Osteoblast (primary cell): ENCODE measurements at places on chromosomes 1 and 21. TPM values are rescaled to one million over a fixed set of nuclear protein-coding genes. Genes with fewer than 3 reads are reported as not detected.

Gene YBX1
- total RNA-seq, result 481 and 491 TPM in 2 replicates

Gene PCBP3
- total RNA-seq, result 1.1 and 1.2 TPM in 2 replicates

Gene SPRR2B
- not detected in 2 replicates for total RNA-seq

Gene VANGL1
- total RNA-seq, result 11.2 and 13.3 TPM in 2 replicates

Gene PDE4B
- 19.2 and 21.4 TPM in 2 replicates for total RNA-seq

Gene CCDC24
- total RNA-seq, result 2.4 and 2.9 TPM in 2 replicates

Gene CELSR2
- total RNA-seq, result 1.4 and 1.5 TPM in 2 replicates

Gene LYPD8
- not detected in 2 replicates for total RNA-seq

Gene NMNAT2
- 2.5 and 5.6 TPM in 2 replicates for total RNA-seq

Gene HRNR
- total RNA-seq, result not detected in 2 replicates

Gene HAO2
- not detected in 2 replicates for total RNA-seq

Gene PDZK1
- 0.29 and 0.36 TPM in 2 replicates for total RNA-seq

Gene ASCL5
- total RNA-seq, result not detected in 2 replicates

Gene IQCC
- total RNA-seq, result 1.8 TPM in 2 replicates

Gene GPR157
- total RNA-seq, result 3.2 and 5.4 TPM in 2 replicates

Gene KCNE2
- total RNA-seq, result not detected in 2 replicates

GRCh38 chr1:200405264-200405663 is 4.6 kb downstream of the ZNF281 start:
- DNase-seq, result no peak

DNA sequence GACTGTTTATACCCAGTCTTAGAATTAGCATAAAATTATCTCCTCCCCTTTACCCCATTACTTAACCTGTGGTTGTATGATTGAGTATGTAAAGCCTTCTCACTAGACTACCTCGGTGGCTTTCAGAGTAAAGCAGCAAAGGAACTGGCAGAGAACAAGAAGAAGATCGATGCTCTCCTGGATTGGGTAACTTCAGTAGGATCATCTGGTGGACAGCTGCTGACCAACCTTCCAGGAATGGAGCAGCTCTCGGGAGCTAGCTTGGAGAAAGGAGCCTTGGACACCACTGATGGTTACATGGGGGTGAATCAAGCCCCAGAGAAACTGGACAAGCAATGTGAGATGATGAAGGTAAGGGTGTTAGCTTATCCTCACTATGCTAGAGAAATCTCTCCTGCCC is 138.6 kb upstream of the BMP8A start:
- no peak for DNase-seq

- no peak for DNase-seq
Observed at GRCh38 chr21:41739011-41739410, 27.8 kb downstream of the RIPK4 start.

DNA sequence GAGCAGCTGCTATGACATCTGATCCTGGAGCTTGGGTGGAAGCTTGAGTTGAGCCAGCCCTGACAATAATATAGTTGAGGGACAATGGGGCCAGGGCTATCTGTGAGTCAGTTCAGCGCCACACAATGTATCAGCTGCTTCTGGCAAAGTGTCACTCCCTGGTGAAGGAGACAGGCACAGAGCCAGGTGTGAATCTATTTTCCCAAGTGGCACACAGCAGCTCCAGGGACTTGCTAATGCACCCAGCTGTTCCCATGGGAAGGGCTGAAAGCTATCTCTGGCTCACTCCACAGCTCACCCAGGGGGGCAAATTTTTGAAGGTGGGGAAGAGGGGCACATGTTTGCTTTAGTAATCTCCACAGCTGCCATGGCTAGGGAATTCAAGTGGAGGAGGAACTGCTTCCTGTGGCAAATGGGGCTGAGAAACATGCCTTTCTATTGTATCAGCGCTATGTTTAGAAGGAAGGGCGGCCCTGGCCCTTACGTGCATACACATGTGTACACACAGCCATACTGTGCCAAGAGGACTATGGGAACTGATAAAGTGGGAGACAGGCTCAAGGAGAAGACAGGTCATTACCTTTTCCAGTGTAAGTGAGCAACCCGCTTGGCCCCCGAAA is 2.2 kb downstream of the CYB5R1 start:
- DNase-seq, result peak; percentile 94

GRCh38 chr1:30189818-30190500 is 533.4 kb downstream of the MATN1 start:
- no peak for DNase-seq

GRCh38 chr1:205492201-205492667 is 12.2 kb upstream of the CDK18 start:
- no peak for DNase-seq

DNA sequence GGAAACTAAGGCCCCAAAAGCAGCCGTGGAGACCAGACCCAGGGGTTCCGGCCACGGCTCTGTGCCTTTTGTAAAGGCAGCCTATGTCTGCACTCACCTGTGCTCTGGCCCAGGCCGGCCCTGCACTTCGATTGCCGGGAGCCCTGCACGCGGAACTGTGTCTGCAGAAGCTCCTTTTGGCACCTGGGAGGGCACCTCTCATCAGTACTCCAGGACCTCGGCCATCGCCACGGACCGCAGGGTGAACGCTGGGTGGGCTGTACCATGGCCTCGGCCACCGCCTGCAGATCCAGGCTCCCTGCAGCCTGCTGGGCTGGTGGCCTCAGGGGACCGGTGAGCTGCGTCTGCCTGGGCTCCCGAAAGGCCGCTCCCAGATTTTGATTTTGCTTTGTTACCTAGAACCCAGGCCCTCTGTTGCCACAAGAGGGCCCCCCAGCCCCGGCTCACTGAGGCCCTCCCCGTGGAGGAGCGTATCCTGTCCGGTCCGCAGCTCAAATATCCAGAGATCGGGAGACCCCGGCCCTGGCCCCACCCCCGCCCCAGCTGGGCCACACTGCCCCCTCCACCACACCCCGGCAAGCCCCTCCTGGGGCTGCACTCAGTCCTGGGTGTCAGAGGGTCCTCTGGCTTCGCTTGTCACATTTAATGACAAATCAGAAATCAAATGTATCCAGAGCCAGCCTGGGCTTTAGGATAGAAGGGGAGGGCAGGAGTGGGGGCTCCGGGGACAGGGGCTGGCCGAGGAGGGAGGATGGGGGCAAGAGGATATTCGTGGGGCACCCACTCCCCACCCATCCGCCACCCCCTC is 60.2 kb upstream of the PDE9A start:
- DNase-seq, result peak; percentile 99

DNA sequence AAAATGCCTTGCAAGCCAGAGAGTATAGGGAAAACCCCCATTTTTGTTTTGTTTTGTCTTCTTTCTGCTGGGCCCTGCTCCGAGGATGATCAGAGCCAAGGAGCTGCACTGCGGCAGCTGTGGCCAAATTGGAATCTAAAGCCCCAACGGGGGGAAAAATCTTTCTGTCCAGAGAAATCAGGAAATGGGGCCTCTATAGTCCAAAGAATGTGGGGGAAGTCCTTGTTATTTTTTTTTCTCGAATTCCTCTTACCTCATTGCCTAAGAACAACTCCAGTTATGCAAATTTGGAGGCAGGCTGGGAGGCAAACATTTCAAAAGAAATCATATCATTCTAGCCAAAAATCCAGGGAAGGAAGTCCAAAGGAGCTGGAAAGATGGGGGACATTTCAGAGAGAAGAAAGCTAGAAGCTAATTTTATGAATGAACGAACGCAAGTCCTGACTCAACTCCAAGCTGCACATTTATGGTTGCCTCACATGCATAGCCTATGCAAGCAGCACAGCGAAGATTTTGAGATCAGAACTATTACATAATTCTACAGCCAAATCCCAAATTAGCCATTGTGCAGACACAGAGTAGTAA is 263.2 kb downstream of the KCTD3 start:
- peak; percentile 9 for DNase-seq

DNA sequence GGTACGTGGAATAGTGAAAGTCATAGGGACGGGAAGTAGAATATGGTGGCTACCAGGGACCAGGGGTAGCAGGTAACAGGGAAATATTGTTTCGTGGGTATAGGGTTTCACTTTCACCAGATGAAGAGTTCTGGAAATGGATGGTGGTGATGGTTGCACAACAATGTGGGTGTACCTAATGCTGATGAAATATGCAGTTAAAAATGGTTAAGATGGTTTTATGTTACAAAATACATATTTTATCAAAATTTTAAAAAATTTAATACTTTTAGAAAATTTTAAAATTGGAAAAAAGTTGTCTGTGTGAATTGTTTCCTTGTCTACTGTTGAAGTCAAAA is 55.5 kb upstream of the TLR5 start:
- DNase-seq, result no peak

- DNase-seq, result no peak
Observed at GRCh38 chr1:202365092-202365815, 16.8 kb downstream of the PPP1R12B start.

GRCh38 chr1:1419813-1420653 is 1.0 kb downstream of the ANKRD65 start:
- peak; percentile 96 for DNase-seq

- peak; percentile 3 for DNase-seq
Observed at GRCh38 chr1:16275591-16275990, 38.6 kb upstream of the CPLANE2 start.

DNA sequence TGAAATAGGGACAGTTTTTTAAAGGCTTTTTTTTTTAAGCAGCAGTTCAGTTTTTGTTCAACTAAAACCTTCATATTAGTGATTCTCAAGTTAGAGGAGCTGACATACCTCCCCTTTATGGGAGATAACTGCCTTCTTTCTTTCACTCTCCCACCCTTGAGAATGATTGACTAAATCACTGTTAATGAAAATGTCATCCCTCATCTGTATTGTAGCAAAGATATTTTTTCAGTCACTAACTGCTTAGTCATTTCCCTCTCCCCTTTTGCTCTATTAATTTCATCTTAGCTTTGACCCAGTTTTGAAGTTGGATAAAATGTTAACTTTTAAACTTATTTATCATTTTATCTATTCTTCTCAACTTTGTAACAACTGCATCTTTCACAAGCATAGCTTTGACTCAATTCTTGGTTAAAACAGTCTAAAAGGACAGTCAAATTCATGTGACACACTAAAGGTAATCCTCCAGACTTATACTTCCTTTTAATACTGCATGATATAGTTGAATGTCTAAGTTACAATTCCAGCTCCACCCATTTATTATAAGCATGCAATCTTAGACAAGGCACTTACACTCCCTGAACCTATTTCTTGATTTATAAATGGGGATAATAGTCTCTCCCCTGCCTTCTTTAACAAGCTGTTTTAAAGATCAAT is 17.1 kb downstream of the CAPZA1 start:
- DNase-seq, result peak; percentile 66

DNA sequence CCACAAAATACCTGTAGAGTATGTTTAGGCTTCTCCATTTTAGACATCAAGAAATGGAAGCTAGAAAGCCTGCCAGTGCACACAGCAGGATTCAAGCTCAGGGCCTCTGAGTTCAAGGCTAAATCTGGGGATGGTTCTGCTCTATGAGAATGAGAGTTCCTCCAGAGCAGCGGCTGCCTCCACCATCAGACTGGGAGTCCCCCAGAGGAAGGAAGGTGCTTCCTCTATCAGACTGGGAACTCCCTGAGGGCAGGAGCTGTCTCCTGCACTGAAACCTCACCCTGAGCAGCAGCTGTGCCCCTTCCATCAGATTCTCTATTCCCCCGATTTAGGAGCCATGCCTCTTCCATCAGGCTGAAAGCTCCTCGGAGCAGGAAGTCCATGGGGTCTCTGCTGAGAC is 20.1 kb downstream of the PLA2G5 start:
- no peak for DNase-seq

- peak; percentile 62 for DNase-seq
Observed at GRCh38 chr21:28633839-28634555, 358.7 kb downstream of the LTN1 start.

DNA sequence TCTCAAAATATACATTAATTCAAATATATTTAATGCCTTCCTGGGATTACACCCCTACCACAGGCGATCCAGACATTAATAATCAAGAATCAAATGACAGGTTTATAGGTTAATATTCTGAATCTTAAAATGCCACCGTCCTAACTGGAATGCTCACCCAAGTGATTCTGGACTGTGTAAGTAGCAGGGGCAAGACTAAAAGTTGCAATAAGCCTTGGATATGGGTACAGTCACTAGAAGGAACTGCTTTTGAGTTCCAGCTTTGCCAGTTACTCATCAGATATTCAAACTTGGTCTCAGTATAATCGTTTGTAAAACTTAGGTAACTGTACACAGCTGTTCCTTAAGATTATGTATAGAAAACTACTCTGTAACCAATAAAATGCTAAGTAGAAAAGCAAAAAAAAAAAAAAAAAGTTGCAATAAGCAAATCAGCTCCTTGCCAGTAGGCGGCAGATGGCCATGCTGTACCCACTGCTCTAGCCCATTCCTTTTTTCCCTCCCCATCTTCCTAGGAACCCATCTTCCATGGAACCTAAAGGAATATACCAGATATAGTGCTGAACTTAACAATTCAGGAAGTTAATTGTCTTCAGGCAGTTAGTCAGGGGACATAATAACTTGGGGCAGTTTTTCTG is 10.5 kb downstream of the RO60 start:
- DNase-seq, result no peak

GRCh38 chr1:228827019-228827418 is 91.7 kb downstream of the RHOU start:
- DNase-seq, result no peak

GRCh38 chr1:149986486-149987296 is 23.8 kb downstream of the OTUD7B start:
- peak; percentile 81 for DNase-seq

DNA sequence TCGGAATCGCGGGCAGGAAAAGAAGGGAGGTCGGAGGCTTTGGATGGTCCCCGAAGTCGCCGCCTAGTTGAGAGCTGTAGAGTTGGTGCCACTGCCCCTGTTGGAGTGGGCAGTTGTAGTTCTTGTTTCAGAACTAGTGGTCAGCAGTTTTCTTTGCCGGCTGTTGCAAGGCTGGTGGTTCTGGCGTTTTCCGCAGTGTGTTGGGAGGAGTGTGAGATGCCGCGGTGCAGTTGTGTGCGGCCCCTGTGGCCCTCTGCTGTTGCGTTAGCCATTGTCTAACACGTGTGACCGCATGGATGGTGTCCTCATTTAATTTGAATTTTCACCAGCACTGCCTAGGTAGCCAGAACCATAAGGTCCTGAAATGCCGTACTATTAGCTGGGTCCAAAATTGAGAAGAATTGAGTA is 1.4 kb downstream of the ARF1 start:
- peak; percentile 84 for DNase-seq

- no peak for DNase-seq
Observed at GRCh38 chr1:205985330-205986005, 17.7 kb downstream of the RAB7B start.

GRCh38 chr1:59199719-59200376 is 97.0 kb upstream of the FGGY start:
- no peak for DNase-seq

DNA sequence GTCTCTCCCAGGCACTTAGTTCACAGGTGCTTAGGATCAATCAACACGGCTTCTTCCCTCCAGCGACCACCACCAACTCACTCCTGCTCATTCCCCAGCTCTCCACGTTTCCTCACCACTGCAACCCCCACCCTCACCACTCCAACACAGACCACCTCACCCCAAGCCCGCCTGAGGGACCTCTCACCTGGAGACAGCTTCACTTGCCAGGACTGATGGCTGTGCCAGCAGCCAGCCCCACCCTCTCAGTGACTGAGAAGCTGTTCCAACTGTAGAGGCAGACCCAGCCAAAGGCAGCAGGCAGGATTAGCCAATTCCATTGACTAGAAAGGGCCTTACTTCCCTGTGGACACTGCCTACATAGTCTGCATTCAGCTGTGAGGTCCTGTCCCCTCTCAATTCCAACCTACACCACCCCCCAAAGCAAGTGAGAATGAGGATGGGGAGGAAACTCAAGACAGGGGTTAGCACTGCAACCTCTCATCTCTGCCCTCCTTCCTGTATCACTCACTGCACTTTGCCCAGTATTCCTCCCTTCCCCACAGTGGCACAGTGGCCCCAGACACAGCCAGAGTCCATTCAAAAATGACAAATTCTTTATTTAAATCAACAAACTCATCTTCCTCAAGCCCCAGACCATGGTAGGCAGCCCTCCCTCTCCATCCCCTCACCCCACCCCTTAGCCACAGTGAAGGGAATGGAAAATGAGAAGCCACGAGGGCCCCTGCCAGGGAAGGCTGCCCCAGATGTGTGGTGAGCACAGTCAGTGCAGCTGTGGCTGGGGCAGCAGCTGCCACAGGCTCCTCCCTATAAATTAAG is 7.6 kb downstream of the TAGLN2 start:
- DNase-seq, result peak; percentile 23
